ENCODE measurements at places on chromosomes 6 and 20.
A peak's percentile ranks its signal among the peaks of the same experiment; 100 is the strongest.

- no peak for DNase-seq
Observed at GRCh38 chr20:10078403-10078802, 43.6 kb downstream of the ANKEF1 start.

DNA sequence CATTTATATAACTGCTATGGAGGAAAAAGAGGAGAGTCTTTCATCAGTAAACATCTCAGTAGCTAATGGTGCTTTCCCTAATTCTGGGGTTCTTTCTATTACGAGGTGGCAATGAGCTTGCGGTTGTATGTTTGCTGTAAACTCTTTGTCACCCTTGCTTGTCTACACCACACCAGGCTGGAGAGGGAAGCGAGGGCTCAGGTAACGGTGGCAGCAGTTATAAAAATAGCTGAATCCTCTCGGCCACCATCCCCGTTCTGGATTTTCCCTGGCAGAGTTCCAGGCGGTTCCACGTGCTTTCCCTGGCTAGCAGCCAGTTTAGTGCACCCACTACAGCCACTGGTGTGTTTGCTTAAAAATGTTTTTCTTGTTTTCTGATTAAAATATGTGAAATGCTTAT, 39.0 kb downstream of the MAS1 start:
- DNase-seq: no peak

- DNase-seq: no peak
Observed at GRCh38 chr6:118467181-118467580, 80.9 kb upstream of the PLN start.

DNA sequence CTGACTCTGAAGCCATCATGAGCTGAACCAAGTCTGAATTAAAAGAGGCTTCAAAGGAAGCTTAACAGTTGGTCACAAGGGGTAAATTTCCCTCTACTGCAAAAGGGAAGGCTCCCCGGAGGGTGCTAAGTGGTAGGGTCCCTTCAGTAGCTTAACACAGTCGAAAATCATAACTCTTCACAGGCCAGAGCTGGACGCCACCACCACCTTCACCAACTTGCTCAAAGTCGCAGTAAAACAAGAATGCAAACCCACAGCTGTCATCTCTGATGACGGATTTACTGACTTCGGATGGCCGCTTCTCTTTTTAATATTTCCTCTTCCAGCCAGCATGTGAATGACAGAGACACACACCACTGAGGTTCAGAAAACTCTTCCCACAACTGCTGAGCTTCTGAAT, 144.7 kb upstream of the FBXL4 start:
- no peak for DNase-seq

DNA sequence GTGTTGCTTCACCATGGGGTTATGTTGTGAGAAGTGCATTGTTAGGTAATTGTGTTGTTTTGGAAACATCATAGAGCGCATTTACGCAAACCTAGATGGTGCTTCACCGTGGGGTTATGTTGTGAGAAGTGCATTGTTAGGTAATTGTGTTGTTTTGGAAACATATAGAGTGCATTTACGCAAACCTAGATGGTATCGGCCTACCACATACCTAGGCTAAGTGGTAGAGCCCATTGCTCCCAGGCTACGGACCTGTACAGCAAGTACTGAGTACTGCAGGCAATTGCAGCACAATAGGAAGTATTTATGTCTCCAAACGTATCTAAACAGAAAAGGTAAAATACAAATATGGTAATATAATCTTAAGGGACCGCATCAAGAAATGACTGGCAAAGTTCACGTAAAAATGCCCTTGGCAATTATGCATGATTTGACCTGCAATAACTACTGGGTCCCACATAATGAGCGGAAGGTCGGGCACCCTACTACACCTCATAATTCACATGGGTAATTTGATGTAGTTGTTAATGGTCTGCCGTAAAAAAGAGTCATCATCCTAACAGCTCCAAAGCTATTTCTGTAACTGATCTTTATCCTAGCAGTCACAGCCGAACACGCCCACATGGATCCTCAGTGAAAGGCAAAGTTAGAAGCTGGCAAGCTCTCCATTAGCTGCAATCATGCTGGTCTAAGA, 76.0 kb downstream of the RSPH3 start:
- no peak for DNase-seq

- DNase-seq: no peak
Observed at GRCh38 chr6:139423037-139423703, 48.7 kb upstream of the CITED2 start.

- DNase-seq: no peak
Observed at GRCh38 chr6:20055916-20056315, 156.4 kb downstream of the MBOAT1 start.

- no peak for DNase-seq
Observed at GRCh38 chr6:141359953-141360352, 772.8 kb upstream of the GJE1 start.

- DNase-seq: no peak
Observed at GRCh38 chr20:32453467-32454163, 95.5 kb downstream of the ASXL1 start.

DNA sequence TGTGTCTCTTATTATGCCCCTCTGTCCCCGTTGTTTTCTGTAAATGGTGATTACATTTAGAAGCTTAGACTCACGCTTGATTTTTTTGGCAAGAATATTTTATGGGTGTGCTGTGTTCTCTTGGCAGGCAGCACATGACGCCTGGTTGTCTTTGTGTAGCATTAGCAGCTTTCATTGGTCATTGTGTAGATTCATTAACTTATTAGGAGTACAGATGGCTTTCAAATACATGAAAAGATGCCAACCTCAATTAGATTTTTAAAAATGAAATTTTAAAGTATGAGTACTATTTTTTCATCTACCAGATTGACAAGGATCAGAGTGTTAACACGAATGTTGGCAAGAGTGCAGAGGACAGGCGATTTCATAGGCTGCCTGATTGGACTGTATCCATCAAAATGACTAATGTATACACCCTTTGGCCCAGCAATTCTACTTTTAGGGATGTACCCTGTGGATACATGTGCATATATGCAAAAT, 15.2 kb downstream of the COX4I2 start:
- peak; percentile 39 for DNase-seq

- DNase-seq: no peak
Observed at GRCh38 chr6:157398151-157398550, 17.2 kb downstream of the ZDHHC14 start.

DNA sequence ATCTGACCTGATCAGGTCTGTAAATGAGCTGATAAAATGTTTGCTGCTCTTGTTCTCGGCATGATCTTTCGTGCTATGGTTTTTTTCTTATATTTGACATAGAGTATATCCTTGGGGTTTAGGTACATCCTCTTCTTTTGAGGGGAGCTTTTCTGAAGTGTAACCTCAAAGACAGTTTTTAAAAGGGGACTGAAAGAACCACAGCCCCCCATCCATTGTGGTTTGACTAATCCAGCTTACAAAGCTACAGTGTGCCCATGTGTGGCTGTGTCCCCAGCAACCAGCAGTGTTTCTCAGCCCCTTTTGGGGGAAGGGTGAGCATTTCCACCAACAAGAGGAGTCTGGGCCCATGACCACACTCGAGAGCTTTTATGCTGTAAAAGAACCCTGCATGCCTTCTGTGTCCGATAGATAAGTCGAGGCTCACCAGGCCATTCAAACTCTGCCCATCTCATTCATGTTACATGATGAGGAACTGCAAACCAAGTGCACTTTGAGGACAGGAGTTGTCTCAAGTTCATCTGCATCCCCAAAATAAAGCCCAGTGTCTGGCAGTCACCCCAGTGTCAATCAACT, 266.0 kb downstream of the SLC24A3 start:
- DNase-seq: no peak

DNA sequence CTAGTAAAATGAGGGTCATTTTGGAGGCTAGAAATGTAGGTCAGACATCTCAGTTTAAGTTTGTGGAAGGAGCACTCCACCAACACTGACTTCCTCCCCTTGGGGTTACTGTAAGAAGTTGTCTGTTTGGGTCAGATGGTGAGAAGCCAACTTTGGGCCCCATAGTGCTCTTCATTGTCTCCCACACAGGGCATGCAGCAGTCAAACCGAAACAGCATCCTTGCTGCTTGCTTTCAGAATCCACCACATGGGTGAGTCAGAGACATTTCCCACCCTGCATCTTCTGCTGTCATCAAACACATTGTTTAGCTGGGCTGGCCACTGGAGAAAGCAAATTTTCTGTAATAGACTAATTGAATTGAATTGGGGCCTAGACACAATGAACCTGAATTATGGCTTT, 16.8 kb downstream of the IL17F start:
- no peak for DNase-seq

DNA sequence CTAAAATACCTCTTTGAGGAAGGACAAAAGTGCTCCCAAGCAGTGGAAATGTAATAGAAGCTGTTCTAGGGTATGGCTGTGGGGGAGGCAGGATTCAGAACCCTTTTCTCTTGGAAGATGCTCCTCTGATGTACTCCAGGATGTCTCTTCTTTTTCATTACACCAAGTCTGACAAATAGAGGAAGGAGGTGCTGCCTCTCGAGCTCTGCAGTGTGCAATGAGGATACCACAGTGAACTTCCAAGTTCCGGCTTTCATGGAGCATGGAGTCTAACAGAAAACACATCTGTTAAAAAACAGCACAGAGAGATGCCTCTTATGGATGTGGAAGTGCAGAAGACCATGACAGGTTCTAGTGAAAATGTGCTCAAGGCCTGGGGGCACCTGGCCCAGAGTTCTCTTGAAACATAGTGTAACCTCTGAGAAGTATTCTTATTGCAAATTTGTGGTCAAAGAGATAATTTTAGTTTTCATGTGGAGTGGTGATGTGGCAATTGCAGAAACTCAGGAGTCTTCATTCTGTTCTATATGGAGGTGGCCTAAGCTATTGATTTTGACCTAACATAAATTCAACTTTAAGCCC, 362.0 kb upstream of the CITED2 start:
- no peak for DNase-seq

- DNase-seq: no peak
Observed at GRCh38 chr6:132053511-132053910, 102.3 kb upstream of the CCN2 start.

GRCh38 chr6:81854474-81854873, 102.0 kb upstream of the TENT5A start:
- no peak for DNase-seq

DNA sequence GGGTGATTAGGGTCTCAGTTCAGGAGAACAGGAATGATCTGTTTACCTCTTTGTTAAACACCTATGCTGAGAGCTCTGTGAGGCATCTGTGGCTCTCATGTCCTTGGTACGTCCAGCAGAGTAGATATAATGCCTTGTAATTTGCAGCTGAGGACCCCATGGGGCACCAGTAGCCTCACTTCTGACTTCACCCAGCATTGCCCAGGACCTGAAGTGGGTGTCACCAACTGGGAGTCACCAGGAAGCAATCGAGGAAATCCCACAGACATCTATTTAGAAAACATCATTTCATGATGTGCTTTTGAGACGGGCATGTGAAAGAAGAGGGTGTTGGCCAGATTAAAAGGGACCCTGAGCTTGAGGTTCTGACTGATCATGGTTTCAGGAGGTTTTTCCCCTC, 8.8 kb downstream of the EDN3 start:
- no peak for DNase-seq

DNA sequence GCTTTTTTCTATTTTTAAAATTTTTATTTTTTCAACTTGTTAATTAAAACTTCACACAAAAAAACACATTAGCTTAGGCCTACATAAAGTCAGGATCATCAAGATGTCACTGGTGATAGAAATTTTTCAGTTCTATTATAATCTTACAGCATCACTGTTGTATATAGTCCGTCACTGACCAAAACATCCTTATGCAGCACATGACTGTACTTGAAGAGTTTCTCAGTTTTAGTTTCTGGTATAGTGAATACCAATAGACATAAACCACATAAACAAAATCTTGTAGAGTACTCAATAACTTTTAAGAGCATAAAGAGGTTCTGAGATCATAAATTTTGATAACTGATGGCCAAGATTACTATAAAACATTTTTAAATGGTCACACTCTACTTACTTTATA, 71.8 kb downstream of the ASCC3 start:
- DNase-seq: no peak

DNA sequence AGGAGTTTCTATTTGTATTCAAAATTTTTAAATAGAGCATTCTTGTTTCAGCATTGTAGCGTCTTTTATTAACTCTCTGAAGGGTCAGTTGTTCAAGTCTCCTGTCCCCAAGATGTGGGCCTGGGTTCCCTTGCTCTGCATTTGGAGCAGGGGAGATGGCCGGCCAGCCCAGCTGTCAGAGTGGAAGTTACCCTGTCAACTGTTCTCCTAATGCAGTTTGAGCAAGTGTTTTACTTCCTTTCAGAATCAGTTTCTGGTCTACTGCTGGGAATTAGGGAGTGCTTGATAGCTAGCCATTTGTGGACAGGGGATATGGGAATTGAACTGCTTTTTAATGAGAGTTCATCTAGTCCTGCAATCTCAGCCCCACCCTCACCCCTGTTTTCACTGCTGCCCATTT, 116.6 kb downstream of the QKI start:
- DNase-seq: no peak

- DNase-seq: no peak
Observed at GRCh38 chr6:72675396-72675795, 53.5 kb downstream of the KCNQ5 start.

- no peak for DNase-seq
Observed at GRCh38 chr6:125944434-125944816, 12.1 kb upstream of the HINT3 start.

GRCh38 chr20:49672096-49672664, 41.5 kb downstream of the B4GALT5 start:
- no peak for DNase-seq

DNA sequence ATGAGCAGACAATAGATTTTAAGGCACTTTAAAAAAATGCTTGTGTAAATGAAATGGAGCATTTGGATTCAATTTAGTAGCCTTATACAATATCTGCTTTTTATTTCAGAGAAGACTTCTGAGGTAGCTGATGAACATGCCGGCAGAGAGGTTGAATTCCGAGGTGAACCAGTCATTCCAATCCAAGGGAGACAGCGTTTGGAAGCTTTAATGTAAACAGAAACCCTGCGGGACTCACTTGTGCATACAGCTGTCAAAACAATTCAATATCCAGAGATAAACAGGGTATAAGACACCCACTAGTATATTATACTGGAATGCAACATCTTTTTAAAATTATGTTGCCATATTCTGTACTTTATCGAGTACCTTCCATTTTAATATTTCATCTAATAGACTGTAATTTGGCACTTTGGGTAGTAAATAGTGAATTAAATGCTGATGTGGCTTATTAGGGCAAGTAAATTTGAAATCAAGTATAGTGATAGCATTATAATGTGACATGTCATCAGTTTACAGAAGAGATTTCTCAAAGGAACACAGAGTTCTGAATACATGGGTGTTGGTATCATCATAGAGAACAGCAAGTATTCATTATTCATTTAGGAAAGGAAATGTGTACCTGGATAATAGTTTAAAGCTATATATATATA, 347.7 kb downstream of the PRKN start:
- DNase-seq: no peak

- peak; percentile 20 for DNase-seq
Observed at GRCh38 chr6:152863618-152864326, 113.2 kb downstream of the VIP start.

All from BJ (cell line).